Skin of body (tissue), 3 donors: ENCODE measurements at places on chromosomes 2 and 18. TPM values are rescaled to one million over a fixed set of nuclear protein-coding genes. Genes with fewer than 3 reads are reported as not detected.
A peak's percentile ranks its signal among the peaks of the same experiment; 100 is the strongest.

DNA sequence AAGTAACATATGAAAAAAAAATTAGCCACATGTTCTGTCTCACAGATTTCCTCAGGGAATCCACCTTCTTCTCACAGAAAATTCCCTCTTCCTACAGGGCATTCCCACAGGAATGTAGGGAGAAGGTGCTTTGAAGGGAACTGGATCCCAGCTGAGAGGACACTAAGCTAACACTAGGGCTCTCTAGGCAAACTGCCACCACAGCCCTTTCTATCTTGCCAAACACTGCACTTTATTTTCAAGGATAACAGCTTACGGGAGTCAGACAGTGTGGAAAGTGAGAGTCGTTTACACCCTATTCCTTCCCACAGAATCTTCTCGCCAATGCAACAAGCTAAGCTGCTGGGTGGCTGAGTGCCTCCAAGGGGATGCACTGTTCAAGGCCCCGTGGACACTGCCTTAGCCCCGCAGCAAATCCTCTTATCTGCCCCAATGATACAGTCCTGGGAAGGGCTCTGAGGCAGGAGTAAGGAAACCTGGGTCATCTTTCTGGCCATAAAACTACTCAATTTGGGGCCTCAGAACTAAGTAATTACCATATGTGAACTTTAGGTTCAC lies 76.9 kb downstream of the CCDC93 start:
- no peak for DNase-seq

DNA sequence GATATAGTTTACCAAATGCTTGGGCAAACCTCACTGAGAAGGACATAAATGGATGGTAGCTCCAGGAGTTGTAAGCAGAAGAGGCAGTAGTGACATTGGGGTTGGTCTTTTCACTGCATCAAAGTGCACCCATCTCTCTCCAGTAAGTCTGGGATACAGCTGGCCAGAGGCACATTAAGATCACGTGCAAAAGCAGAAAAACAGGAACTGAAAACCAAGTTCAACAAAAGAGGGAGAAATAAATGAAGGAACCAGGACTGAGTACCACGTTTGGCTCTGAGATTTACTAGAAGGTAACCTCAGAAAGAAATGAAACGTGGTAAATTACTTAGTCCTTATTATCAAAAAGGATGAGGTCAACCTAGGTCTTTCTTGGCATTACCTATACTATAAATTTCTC lies 259.2 kb downstream of the OSR1 start:
- DNase-seq, result no peak

DNA sequence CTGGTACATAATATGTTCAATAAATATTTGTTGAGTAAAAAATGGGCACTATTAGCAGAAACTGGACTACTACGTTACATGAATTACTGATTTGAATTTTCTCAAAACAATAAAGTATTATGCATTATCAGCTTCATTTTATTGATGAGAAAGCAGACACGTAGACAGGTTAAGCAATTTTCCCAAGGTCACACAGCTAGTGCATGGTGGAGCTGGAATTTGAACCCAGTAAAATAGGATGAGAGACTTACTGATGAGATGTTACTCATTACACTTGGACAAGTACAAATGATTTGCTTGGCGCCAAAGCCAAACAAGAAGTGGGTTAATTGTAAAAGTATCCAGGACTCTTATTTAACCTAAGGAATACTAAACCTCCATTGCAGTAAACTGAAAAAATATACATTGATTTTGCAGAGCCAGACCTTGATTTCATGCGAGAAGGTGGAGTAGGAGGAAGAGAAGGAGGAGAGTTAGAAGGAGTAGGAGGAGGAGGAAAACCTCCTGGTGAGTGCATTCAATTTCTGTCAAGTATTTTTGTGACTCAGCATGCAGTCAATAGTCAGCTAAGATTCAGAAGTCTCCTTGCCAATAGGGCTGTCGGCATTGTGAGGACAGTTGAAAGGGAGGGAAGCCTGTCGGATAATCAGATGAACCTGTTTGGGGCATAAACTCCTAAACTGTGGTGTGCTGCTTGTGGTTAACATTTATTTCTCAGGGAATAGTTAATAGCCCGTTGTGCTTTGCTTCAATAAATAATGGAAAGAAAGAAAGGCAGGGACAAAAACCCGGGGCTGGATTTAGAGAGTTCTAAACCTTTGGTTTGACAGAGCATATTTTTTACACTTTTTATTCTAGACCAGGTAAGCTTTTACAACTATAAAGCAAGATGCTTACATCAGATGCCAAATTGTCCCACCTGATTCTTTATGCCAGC lies 77.0 kb upstream of the TACR1 start:
- no peak for DNase-seq

The AP1S3 gene
- 4.0 TPM for total RNA-seq

DNA sequence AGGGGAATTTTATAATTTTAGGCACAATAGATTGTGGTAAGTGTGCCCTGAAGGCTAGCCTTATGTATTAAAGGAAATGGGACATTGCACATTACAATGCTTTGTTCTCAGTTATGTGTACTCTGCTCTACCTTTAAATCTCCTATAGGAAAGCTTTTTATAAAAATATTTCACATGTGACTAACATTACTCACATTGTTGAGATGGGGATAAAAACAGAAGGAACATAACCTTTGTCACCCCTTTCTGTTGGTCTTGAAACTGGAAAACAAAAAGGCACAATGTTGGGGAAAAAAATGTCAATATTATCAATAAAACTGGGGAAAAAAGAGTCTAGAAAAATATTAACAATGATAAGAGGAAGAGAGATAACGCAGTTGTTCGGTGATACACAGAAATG lies 17.3 kb upstream of the STAT1 start:
- no peak for DNase-seq

- peak; percentile 83 for DNase-seq
Observed at GRCh38 chr2:127064642-127065250, 42.2 kb downstream of the BIN1 start.

The AGFG1 gene
- 27.1 TPM for total RNA-seq

GRCh38 chr18:40222776-40223175 lies 1732.3 kb upstream of the PIK3C3 start:
- DNase-seq, result no peak

DNA sequence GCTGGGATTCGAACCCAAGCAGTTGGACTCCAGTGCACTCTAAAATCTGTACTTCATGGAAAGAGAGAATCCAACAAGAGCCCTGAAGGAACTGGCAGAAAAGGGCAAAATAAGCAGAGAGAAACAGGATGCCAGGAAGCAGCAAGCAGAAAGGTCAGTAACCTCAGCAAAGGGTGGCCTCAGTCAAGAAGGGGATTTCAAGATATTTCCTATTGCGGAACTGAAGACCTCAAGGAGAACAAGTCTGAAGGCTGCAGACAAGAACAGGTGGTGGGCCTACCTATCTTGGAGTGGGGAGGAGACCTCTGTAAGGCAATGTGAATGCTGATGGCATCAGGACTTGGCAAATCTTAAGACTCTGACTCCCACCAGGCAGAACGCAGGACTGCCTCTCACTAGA lies 20.1 kb upstream of the MREG start:
- no peak for DNase-seq

- peak; percentile 41 for DNase-seq
Observed at GRCh38 chr2:154130821-154131220, 259.1 kb downstream of the GALNT13 start.

The CHRNG gene
- 1.6 TPM for total RNA-seq

The ASAP2 gene
- 19.0 TPM for total RNA-seq

- DNase-seq, result no peak
Observed at GRCh38 chr18:9884090-9884489, 1.7 kb upstream of the TXNDC2 start.

- DNase-seq, result no peak
Observed at GRCh38 chr2:130338793-130339345, 3.8 kb upstream of the IMP4 start.

- DNase-seq, result no peak
Observed at GRCh38 chr2:233252227-233252626, 754 bp downstream of the ATG16L1 start.

The TTC31 gene
- 10.5 TPM for total RNA-seq

DNA sequence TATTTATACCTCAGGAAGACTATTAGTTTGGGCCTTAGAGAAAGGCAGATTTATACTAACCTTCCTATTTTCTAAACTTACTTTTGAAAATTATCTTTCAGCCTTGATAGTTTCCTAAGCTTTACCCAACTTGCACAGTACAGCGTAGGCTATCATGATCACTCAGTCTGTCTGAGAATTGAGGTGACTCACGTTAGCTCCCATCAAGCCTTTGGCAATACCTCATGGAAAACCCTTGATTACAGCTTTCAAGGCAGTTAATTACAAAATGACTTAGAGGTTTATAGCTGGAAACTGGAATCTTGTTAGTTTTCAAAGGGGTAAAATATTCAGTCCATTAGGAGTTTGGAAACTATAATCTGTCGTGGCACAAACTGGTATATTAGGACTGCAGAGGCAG lies 26.4 kb upstream of the ARMC9 start:
- no peak for DNase-seq

DNA sequence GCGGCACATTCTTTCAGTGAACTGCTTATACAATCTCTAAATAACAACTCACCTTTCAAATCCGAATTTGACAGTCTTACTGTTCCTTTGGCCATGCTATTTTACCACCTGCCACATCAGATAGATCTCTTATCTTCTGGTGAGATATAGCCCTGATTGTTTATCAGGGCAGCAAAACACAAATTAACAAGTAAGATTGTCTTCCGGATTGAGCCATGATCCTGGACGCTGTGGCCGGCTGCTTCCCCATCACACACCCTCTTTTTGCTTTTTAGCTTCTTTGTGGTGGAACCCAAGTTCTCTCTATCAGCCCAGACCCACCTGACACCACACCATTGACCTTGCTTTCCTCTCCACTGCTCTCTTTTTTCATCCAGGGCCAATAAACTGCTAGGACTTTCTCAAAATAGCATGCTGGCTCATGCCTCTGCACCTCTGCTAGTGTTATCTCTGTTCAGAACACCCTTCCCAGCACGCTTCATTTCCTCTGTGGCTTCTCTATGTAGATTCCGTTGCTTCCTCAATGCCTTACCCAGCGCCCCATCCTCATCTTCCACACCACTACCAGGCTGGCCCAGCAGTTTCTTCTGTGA lies 111.8 kb upstream of the CNTNAP5 start:
- DNase-seq, result no peak

The C2orf80 gene
- total RNA-seq, result not detected

GRCh38 chr2:98460573-98461497 lies 16.2 kb downstream of the INPP4A start:
- DNase-seq, result no peak

DNA sequence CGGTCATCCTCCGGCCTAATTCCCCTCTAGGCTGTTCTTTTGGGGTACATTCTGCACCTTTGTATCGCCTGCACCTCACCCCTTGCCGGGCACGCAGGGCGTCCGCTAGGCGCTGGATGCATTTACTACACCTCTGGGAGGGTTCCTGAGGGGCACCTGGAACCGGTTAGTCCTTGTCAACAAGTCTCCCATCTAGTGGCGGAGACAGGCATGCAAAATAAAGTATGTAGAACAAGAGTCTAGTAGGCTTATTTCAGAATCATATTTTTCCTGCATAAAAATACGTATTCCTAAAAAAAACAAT lies 705 bp upstream of the TEX261 start:
- no peak for DNase-seq

The UGT1A5 gene
- total RNA-seq, result not detected

DNA sequence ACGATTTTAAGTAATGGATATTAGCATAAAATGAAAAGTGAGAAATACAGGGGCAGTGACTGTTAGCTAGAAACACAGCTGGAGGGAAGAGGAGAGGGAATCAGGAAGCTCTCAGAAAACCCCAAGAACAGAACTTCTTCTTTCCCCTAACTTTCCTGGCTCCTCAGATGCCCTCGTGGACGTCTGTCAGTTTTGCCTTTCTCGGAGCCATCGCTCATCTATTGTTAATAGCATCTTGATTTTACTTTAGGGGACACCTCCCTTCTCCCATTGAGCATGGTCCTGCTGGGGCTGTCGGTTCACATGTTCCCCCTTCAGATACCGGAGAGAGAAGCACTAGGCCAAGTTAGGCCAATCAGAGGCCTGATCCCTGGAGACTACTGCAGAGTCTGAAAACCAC lies 2.3 kb upstream of the PLEK start:
- DNase-seq, result no peak

The ASIC4 gene
- total RNA-seq, result 0.49 TPM

The CHMP3 gene
- 46.2 TPM for total RNA-seq

The GALR1 gene
- total RNA-seq, result 2.1 TPM

- peak; percentile 45 for DNase-seq
Observed at GRCh38 chr2:150379166-150379565, 108.3 kb downstream of the RND3 start.

GRCh38 chr2:31337860-31338259 lies 76.7 kb downstream of the XDH start:
- DNase-seq, result no peak

GRCh38 chr2:54672590-54673456 lies 50.6 kb upstream of the EML6 start:
- peak; percentile 22 for DNase-seq

DNA sequence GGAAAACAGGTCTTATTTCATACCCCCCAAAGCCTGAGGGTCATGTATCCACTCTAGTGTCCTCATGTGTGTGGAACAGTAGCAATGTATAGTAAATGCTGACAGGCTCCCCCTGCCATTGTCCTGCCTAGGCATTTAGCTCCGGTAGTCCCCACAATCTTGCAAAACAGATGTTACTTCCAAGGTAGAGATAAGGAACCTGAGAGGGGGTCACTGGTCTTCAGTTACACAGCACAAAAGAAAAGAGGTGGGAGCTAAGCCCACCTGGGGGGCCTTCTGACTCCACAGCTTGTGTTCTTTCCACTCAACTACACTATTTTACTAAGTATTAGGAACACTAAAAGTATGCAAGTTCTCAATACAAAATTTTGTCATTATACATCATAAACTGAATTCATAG lies 17.4 kb upstream of the FECH start:
- no peak for DNase-seq

The LHCGR gene
- 1.5 TPM for total RNA-seq

The SEPTIN2 gene
- total RNA-seq, result 354 TPM

GRCh38 chr2:64924170-64924934 lies 64.8 kb upstream of the SLC1A4 start:
- DNase-seq, result no peak

DNA sequence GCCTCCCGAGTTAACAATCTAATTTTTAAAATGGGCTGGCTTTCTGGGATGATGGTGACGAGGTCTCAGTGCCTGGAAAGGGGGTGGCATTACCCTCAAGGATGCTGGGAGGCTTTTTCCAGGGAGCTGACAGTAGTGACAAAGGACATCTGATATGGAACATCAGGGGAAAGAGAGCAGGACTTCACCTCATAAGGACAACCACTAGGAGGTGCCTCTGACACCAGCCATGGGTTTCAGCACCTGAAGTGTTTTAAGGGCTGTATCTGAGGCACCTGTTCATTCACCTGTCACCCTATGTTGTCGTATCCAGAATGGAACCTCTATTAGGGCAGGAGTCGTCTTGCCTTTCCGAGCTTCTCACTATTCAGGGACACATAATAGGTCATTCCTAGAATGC lies 10.8 kb downstream of the IL36B start:
- no peak for DNase-seq

- DNase-seq, result no peak
Observed at GRCh38 chr2:27828305-27828704, 56.8 kb downstream of the MRPL33 start.

- DNase-seq, result no peak
Observed at GRCh38 chr2:159790323-159790722, 7.7 kb downstream of the CD302 start.

- DNase-seq, result no peak
Observed at GRCh38 chr18:62085756-62086155, 101.1 kb downstream of the PIGN start.
